ENCODE measurements at places on chromosomes 7 and 10.

DNA sequence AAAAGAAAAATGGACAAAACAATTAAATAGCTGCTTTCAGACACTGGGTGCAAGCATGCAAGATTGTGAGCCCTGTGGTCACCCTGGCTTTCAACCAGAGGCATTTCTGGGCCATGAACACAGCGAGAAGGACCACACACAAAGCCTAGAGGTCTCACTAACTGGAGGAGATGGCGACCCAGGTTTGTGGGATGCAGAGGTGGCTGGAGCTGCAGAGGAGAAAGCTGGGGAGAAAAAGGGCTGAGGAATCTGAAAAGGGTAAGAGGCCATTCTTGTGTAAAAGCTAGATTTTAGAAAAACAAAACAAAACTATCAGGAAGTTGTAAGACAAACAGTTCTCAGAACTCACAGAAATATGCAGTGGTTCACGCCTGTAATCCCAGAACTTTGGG lies 30.1 kb upstream of the PTPRN2 start:
- DNase-seq = no peak

DNA sequence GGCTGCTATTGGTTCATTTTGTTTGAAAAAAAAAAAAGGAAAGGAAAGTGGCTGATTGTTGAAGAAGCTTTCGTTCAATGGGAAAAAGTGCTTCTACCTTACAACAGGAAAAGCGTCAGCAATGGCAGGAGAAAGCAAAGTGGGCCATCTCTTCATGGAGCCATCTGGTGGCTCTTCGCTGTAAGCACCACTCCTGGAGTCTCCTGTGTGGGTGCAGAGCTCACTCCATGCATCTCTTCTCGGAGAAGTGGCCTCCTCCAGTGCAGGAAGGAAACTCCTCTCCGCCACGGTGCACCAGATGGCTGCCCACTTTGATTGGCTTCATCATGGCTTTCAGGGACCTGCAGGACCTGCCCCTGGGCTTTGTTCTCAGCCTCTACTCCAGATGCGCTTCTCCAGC lies 250.9 kb downstream of the PTEN start:
- DNase-seq = peak; percentile 60

DNA sequence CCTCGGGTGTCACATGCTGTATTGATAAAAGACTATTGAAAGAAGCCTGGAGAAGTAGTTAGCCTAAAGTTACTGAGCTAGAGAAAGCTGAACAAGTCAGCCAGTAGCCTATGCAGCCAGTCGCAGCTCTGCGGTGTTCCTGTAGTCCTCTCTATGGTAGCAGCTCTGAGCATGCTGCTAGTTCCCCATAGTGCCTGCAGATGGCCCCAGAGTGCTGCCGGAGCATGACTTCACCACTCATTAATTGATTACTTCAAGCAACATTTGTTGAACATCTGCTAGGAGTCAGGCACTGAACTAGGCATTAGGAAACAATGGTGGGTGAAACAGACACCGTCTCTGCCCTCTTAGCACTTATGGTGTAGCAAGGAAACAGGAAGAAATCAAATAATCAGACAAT lies 422.7 kb downstream of the SORCS3 start:
- peak; percentile 65 for DNase-seq

DNA sequence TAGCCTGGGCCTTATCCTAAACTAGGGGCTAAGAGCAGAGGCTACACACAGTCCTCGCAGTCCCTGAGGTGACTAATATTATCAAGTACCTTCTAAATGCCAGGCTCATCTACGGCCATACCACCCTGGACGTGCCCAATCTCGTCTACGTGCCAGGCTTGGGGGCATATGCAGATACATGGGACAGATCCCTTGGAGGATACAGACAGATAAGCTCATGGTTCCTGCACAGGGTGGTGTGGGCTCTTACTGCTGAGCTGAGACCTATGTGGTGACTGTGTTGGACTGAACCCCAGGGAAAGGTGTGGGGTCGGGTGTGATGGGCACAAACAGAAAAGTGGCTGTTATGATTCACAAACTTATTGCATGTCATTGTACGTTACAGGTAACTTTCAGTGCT lies 268.4 kb upstream of the NEBL start:
- DNase-seq = no peak

GRCh38 chr10:127067542-127068194 lies 128.7 kb downstream of the INSYN2A start:
- DNase-seq = no peak

DNA sequence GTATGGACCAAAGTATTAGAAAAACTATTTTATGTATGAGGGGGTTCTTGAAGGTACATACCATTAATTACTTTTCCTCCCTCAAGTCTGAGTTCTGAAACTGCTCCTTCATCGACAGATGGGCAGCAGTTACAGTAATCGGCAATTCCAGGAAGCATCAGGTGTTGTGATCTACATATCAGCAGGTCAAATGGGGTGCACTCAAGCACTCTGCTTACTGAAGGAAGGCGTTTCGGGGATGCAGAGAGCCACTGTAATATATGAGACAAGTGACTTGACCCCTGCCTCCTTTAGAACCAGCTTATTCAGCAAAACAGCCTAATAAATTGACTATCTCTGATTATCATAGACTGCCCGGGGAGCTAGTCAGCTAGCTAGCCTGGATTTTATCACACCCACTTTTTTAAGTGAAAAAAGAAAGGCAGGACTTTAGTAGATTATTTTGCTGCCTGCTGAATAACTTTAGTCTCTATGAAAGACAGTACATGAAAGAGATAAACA lies 4.2 kb downstream of the SMNDC1 start:
- DNase-seq = no peak

GRCh38 chr10:60397792-60398191 lies 8.1 kb upstream of the ANK3 start:
- no peak for DNase-seq

DNA sequence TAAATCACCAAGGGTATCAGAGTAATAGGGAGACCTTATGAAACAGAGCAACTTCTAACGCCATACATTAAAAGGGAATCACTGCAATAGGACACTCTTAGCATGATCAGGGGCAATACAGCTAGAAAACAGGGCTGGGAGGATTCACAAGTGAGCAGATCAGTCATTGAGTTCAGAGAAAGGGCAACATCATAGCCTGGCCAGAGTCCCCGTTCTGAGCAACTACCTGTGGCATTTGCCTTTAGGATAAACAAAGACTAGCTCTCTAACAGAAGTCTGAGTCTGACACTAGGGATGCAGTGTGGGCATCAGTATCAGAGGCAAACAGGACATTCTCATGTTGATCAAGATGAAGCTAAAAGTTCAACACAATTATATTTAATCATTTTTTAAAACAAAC lies 297.9 kb downstream of the DGKB start:
- no peak for DNase-seq

DNA sequence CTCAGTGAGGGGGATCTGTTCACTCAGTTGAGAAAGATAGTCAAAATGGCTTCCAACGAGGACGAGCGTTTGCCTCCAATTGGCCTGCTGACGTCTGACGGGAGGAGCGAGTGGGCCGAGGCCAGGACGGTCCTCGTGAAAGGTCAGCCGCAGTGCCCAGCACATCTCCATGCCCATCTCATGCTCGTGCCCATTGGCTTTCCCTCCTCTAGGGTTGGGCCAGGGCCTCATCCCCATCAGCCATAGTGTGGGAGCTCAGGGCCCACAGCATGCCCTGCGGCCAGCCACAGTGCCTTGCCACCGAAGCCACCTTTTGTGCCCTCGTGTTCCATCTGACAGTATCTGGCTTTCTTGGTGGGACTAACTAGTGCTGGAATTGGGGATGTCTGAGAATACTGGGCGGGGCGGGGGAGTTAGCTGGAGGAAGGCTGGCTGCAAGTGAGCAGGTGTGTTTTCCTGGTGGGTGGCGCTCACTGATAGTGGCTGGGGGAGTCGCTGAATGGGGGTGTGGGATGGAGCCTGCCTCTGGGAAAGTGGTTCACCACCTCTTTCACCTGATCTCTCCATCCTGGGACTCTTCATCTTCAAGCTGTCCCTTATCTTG lies 13.9 kb downstream of the CHAT start:
- DNase-seq = no peak

DNA sequence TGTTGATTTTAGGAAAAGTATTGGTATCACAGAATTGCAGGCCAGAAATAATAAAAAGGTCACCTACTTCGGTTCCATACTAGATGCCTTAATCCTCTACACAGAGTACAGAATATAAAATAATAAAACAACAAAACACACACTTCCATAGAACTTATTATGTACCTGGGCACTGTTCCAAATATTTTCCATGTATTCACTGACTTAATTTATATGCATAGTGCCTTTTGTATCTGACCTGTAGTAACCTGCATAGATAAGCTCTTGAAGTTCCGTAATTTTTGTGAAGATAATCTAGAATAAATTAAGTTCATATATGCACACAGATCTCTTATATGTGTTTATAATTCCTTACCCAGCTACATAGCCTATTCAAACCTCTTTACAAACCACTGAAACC lies 78.3 kb downstream of the RAPGEF5 start:
- DNase-seq = no peak

GRCh38 chr10:91339729-91340128 lies 70.4 kb upstream of the HECTD2 start:
- no peak for DNase-seq

GRCh38 chr7:2012981-2013380 lies 219.8 kb downstream of the MAD1L1 start:
- DNase-seq = peak; percentile 58

DNA sequence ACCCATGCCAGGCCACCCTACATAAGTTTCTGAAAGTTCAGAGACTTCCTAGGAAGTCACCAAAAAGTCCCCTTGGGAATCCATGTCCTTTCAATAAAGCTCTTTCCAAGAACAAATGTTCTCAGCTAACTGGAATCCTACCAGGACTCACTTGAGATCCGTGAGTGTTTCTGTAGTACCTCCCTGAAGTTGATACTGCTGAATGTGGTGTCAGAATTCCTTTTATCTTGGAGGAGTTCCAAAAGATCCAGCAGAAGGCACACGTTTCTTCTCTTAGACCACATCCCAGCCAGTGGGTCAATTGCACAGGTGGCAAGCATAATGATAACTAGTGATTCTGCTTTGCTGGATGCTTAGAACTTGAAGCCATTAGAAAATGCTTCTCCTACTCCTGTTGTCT lies 689.7 kb upstream of the IGFBP3 start:
- no peak for DNase-seq

- no peak for DNase-seq
Measured at GRCh38 chr10:70603449-70603801, 884 bp upstream of the PRF1 start.

DNA sequence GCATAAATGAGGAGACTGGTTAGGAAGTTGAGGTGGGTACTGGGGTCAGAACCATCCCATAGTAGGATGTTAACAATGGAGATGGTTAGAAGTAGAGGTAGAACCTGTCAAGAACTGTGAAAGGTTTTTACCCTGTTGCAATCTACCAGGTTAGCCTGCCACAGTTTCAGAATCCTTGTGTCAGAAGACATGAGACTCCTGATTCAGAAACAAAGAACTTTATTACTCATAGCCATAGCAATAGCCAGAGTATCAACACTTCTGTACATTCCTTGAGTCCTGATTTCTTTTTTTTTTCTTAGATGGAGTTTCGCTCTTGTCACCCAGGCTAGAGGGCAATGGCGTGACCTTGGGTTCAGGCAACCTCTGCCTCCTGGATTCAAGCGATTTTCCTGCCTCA lies 200.9 kb downstream of the GRM3 start:
- no peak for DNase-seq

DNA sequence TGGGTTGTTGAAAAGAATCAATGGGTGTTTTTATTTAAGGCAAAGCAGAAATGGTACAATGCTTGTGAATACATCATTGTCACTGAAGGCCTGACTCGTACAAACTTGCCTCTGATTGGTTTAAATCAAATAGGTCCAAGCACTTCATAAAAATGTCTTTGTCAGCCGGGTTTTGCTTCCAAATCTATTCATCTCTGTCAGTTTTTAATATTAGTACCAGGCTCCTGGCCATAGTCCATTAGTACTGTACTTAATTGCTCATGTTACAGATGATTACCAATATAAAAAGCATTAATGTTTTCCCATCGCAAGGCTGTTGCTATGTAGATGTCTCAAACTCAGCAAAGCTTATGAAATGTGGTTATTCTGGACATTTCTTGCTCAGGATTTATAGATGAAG lies 171.9 kb downstream of the ARID5B start:
- no peak for DNase-seq

DNA sequence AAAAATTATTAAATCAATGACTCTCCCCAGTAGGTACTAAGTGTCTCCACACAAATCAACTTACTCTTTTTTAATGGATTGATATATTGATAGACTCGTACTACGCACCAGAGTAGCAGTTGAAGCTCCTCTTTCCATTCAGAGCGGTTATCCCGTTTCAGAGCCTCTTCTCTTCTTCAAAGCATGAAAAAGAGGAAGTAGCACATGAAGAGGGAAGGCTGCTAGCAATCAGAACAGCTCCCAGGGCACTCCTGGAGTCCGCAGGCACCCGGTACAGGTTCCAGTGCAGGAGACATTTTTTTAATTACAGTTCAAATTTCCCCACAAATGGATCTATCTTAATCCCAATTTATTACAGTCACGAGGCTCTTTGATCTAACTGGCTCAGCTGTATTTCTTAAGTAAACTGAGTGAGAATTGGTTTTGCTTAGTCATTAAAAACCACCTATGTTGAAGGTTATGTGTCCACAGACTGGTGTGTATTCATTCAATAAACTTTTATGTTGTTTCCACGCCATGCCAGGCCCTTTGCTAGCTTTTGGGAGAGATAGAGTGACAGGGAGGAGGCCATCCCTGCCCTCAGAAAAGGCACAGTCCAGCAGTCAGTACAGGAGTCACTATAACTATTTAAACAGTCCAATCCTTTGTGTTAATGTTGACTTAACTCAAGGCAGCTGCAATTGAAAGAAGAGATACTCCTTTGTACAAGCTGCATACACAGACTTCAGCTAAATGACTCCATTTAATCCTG lies 32.1 kb upstream of the CALN1 start:
- peak; percentile 21 for DNase-seq

GRCh38 chr7:1224086-1224716 lies 8.5 kb upstream of the UNCX start:
- DNase-seq = no peak

DNA sequence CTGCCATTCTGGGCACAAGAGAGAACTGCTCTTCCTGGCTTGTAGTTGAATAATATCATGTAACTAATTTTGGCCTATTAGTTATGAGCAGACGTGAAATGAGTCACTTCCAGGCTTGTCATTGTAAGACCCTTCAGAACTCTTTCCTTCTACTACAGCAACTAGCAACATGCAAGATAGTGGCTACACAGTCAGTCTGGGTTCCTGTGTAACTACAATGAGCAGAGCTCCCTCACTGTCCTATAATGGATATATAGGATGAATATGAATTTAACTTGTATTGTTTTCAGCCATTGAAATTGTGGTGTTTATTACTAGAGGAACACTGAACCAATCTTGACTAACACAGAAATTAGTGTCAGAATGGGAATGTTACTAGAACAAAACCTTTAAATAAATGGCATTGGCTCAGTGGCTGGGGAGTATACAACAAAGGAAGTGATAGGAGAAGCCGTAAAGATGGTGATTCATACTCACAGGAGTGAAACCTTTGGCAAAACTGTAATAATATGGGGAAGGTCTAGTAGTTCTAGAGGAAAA lies 2.9 kb upstream of the MTPN start:
- no peak for DNase-seq

- DNase-seq = no peak
Measured at GRCh38 chr10:73991884-73992245, 6.1 kb upstream of the VCL start.
